Hematopoietic multipotent progenitor cell treated with erythropoietin and hydrocortisone succinate and interleukin-3 and kit ligand, for 4 days (in vitro differentiated cells): ENCODE measurements at places on chromosomes 12 and 14.

DNA sequence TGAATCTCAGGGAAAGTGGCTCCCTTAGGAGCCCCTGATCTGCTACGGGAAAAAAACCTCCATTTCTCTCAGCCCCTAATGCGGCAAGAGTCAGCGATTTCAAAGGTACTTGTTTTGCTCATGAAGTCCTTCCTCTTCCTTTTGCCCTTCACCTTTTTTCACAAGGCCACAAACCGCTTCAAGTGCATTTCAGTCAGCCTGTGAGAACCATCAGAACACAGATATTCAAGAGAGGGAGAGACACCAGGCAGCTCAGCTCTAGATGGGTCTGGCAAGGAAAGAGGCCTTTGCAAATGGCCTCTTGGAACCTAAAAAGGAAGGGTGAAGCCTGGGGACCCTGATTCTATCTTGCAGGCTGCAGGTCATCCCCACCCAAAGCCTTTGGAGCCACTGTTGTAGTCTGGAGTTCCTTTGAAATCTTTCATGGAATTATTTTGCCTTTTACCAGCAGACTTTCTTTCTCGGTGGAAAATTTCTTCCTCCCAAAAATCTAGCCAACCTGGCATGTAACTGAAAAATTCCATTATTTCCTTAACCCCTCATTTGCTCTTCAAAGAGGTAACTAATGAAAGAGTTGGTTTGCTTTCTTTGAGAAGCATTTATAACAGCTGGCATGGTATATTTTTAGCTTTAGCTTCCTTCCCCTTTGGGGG, 145.0 kb downstream of the SAMD4A start:
- peak; percentile 51 for DNase-seq

DNA sequence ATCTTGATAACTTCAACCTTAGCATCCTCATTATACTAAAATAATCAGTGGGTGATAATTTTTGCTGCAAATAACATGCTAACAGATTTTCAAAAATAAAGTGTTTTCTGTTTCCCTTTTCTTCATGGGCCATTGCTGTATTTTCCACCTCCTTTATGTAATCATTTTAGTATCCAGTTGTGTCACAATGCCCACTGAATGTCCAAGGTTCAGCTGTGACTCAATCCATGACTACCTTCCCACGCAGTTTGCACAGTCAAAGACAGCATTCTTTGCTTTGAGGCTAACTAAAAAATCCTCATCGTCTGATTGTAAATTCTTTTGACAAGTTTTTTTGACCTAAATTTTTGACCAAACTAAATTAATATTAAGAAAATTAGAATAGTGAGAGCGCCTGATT, 474.1 kb downstream of the FLRT2 start:
- DNase-seq = no peak

DNA sequence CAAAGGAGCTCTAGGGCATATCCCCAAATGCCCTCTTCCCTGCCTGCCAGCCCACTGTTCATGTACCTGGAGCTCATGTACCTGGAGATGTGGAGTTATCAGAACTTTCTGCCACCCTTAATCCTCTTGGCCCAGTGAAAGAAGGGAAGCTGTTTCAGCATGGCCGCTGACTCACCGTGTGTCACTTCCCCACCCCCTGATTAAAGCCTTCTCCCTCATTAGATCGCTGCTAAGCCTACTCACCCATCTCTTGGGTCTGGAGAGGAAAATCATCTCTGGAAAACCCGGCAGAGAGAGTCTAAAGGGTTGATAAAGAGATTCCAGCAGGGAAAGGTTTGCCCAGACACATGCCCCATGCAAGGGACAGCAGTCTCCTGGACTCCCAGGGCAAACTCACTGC, 4.5 kb upstream of the LTBP2 start:
- peak; percentile 47 for DNase-seq

DNA sequence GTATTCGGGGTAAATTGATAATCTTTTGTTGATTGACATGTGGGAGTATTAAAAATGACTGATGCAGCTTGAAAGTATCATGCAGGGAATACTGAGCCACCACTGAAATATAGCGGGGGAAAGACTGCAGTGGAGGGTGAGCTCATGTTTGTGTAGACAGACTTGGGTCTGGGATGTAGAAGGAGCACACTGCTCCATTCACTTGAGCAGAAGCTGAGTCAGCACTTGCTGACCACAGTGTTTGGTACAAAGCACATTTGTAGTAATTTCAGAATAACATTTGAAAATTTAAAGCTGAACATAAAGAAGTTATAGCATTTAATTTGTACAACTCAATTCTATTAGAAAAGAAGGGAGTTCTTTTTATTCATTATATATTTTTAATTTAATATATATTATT, 304.3 kb upstream of the PRICKLE1 start:
- peak; percentile 4 for DNase-seq

DNA sequence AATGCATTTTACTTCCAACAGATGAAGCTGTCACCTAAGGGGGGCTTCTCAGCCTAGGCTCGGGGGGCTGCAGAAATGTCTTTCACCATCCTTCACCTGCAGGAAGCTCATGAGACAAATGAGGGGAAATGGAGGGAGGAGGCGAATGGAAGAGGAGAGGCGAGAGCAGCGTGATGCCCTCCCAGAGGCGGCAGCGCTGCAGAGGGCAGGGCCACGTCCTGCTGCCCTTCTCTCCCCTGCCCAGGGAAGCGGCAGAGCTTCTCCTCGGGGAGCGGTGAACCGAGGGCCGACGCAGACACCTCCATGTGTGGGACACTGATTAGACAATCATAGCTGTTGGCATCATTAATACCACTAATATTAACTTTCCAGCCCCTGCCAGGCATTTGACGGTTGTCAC, 78.3 kb downstream of the SERPINA3 start:
- no peak for DNase-seq

GRCh38 chr14:61342486-61342885, 21.1 kb downstream of the PRKCH start:
- DNase-seq = peak; percentile 76

DNA sequence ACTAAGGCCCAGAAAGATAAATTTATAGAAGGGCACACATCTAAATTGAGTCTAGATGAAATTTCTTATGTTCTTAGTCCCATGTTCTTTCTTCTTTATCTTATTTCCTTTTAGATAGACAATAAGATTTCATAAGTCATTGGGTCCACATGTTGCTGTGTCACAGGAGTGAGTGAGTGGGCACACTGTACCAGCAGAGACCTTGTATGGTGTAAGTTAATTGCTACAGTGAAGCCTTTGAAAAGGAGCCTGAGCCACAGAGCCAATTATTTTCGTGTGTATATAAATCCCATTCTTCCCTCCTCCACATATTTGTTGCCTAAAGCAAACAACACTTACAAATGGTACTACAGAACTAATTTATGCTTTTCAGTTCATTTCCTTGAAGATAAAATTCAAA, 79.1 kb downstream of the GRIP1 start:
- DNase-seq = no peak

DNA sequence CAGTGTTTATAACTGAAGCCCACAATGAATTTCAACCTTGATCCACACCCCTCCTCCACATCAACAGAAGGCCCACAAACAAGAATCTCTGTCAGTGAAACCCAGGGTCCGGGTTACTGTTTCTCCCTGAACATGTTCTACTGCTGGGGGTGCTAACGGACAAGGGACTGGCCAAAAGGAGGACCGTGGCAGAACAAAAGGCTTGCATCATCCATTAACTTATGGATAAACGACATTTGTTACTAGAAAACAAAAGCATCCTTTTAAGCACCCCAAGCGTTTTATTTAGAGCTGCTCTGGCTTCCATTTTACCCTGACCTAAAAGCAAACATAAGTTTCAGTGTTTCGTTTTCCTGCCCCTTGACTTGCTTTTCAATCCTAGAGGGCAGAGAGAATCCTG, 32.2 kb downstream of the BRAP start:
- no peak for DNase-seq

DNA sequence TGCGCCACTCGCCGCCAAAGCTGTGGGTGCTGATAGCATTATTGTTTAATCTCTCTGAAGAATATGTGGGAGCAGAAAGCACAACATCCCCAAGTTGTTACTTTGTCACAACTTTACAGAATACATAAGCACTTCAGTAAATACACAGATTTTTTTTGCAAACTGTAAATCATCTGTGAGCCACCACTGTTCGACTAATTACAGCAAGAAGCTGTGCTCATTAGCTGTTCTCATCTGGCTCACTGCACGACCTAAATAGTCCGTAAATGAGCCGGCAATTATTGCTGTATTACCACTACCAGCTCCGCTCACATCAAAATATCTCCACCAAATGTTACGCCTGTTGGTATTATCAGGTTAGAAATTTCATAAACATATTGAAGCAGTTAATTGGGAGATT, 228.9 kb upstream of the PRKD1 start:
- DNase-seq = no peak

- peak; percentile 95 for DNase-seq
Measured at GRCh38 chr12:69290545-69291277, 51.3 kb downstream of the CPSF6 start.

GRCh38 chr12:81284137-81284536, 206.3 kb downstream of the ACSS3 start:
- DNase-seq = no peak

DNA sequence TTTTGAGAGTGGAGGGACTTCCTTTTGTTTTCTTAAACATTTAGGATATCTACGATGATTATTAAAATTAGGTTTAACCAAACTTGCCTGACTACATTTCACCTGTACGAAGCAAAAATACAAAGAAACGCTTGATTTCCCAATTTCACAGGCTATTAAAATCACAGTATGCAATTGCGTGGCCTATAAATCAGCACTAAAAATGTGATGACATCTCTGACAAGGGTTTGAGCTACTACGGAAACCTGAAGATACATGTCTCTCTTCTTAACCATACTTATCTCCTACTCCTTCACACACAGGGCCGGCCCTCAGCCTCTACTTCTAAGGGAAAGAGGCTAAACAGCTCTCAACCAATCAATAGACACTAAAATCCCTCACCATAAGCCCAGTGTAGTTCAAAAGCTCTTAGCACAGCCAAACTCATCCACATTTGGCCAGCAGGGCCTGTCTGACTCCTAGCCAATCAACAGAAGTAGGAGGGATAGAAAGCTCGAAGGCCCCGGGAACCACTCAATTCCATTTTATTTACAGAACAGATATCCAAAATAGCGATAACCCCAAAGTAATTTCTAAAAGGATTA, 137.3 kb downstream of the FOXN3 start:
- no peak for DNase-seq

- DNase-seq = no peak
Measured at GRCh38 chr14:72126561-72126960, 194.3 kb downstream of the RGS6 start.

DNA sequence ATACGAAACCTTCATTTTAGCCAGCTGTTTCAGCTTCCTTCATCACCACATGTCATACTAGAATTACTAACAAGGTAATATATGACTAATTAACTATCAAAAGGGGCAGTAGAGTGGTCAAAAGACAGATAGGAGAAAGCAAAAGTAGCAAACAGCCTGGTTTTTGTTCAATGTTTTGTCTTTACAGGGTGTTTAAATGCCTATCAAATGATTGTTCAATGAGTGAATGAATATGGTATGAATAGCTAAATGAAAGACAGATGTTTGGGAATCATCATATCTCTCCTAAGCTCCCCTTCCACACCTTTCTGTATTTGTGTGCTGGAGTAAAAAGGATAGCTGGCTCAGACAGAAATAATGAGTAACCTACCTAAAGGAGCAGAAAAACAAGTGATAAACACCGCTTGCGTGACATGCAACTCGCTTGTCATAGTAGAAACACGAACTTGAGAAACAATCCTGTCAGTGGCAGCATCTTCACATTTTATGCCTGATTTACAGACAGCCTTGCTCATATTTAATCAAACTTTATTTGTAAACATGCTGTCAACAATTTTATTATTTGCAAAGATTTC, 34.2 kb downstream of the ABCC9 start:
- DNase-seq = no peak

GRCh38 chr12:26238341-26239121, 43.2 kb downstream of the SSPN start:
- no peak for DNase-seq

GRCh38 chr12:85610194-85610593, 226.0 kb downstream of the RASSF9 start:
- DNase-seq = no peak

GRCh38 chr12:116901612-116902011, 9.1 kb upstream of the FBXW8 start:
- DNase-seq = no peak

- DNase-seq = no peak
Measured at GRCh38 chr12:127414636-127415035, 852.3 kb upstream of the TMEM132C start.

- peak; percentile 78 for DNase-seq
Measured at GRCh38 chr12:106226884-106227640, 20.8 kb downstream of the CKAP4 start.

GRCh38 chr12:120012067-120012621, 23.1 kb downstream of the BICDL1 start:
- DNase-seq = no peak
